ENCODE measurements at places on chromosomes 6 and 20.

GRCh38 chr6:1614448-1615150 lies 4.9 kb downstream of the FOXC1 start:
- DNase-seq = no peak

GRCh38 chr6:10259671-10260070 lies 155.2 kb downstream of the TFAP2A start:
- no peak for DNase-seq

- no peak for DNase-seq
Observed at GRCh38 chr6:31978831-31979230, 3.0 kb upstream of the C4A start.

DNA sequence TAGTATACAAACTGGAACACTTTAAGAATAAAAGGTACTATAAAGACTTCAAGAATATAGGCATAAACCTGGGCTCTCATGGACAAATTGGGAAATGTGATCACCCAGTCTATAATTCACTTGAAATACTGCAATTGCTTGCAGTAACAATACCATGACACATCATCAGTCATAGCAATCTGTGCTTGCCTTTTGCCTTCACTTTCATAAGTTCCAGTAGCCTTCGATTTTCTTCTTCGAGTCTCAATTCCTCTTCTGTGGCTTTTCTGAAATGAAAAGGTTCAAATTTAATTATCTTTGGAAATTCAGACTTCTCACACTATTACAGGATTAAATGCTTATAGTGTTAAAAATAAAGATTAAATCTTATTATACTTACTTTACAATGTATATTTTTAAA lies 96.3 kb upstream of the ZBTB24 start:
- DNase-seq = no peak

GRCh38 chr6:125906158-125906998 lies 50.2 kb upstream of the HINT3 start:
- no peak for DNase-seq

DNA sequence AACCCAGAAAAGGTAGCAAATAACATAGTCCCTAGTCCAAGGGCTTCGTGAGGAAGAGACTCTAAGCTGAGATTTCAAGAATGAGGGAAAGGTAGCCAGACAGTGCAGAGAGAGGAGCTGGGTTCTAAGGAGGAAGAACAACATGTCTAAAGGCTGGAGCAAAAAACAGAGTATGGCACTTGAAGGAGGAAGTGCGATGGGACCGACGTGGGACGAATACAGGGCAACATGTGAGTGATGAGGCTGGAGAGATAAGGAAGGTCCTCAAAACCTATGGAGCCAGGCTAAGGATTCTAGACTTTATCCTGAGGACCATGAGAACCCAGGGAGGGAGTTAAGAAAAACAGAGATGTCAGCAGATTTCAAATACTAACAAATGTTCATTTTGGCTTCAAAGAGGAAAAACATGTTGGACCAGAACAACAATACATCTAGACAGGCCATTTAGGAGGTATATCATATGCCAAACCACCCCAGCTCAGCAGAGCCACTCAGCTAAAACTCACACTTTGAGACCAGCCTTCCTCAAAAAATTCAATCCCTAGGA lies 17.5 kb downstream of the ATXN1 start:
- no peak for DNase-seq

GRCh38 chr6:157715728-157716164 lies 107.3 kb upstream of the SNX9 start:
- DNase-seq = no peak

DNA sequence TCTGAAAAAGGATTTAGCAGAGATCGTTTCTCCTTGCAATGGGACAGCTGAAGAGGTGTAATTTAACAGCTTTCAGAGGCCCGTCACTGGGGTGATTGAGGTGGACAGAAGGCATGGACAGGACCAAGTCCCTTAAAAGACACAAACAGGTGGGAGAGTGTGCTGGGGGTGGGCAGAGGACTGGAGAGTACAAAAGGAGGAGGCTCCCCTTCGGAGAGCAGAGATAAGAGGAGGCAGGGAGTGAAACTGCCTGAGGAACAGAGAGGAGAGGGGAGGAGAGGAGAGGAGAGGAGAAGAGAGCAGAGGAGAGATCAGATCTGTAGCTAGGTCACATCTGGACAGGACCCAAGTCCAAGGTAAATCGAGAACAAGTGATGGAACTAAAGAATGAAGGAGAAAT lies 48.6 kb upstream of the PKHD1 start:
- no peak for DNase-seq

- no peak for DNase-seq
Observed at GRCh38 chr6:100121854-100122609, 128.0 kb upstream of the MCHR2 start.

DNA sequence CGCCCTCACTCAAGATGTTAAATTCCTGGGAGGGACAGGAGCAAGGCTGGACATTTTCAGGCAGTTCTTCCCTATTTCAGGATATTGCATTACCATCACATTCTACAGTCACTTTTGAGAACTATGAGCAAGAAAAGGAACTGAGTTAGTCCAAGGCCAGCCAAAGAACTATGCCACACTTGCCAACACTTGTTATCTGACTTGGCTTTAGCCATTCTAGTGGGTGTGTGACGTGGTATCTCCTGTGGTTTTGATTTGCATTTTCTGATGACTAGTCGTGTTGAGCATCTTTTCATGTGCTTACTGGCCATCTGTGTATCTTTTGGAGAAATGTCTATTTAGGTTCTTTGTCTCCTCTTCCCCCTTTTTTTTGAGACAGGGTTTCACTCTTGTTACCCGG lies 12.0 kb downstream of the XRN2 start:
- no peak for DNase-seq

DNA sequence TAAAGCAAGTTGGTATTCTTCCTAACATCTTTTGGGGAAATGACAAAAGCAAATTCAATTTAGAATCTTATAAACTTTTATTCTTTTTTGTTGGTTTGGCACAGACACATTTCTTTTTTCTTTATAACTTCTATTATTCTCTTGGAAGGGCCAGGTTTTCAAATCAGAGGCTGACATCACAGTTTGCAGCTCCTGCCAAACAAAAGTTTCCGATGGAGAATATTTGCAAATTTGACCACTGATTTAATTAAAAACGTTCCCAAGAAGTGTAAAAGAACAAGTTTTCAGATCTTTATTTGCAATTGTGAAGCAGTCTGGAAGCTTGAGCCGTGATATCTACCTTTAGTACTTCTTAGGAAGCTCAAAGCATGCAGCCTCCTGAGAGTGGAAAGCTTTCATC lies 53.8 kb upstream of the CD83 start:
- no peak for DNase-seq

DNA sequence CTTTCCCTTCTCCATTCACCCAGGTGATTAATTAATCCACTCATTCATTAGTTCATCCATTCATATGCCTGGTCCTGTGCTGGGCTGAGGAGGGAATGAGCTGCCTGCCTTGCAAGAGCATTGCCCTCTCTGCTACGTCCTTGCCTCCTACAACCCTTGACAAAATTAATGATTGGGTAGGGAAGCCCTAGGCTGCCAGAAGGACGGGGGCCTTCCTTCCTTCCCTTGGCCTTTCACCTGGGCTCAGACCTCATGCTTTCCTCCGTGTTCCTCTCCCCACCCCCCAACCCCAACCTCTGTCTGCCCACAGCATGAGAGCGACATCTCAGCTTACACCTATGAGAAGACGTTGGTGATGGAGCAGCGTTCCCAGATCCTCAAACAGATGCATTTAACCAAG lies 25.6 kb downstream of the SLC12A5 start:
- no peak for DNase-seq

- DNase-seq = peak; percentile 53
Observed at GRCh38 chr20:44805979-44806620, 4.2 kb downstream of the RIMS4 start.

DNA sequence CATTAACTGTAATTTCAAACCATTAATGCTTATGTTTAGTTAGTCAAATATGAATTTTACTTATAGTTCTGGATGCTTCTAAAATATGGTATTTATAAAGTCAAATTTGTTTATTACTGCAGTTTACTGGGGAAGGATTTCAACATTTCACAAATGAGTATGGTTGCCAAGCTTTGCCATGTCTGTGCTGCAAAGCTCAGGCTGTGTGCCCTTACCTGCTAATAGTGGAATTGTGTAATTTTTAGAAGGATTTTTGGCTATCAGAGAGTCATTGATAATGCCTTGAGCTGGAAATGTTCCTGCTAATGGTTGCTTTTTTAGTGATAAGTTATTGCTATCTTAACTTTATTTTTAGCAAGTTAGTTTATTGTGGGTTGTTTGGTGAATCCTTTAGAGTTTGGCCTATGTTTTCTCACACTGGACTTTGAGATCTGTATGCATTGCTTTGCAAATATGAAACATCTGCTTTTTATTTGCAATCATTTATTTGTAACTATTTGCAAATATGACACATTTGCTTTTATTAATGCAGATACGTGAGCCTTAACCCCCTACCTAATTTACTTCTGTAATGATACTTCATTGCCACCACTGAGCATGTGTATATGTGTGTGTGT lies 105.8 kb downstream of the CD109 start:
- DNase-seq = no peak

GRCh38 chr6:82249381-82250253 lies 2.1 kb upstream of the IBTK start:
- no peak for DNase-seq

DNA sequence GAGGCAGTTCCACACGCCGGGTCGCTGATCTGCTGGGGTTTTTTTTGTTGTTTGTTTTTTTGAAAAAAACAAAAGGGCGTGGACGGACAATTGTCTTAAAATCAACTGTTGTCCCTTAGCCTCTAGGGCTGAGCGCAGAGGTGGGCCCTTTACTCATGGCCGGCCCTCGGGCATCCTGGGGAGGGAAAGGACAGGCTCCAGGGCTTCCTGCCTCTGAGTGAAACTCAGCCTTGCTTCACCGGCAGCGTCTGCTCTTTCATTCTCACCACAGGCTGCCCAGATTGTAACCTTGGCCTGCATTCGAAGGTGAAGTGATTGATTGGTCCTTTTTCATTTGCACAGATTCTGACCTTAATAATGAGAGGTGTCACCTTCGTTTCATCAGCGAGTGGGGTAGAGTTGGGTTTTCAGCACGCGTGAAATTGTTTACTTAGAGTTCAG lies 797 bp downstream of the SMIM13 start:
- peak; percentile 20 for DNase-seq

GRCh38 chr6:14275493-14275851 lies 157.9 kb downstream of the CD83 start:
- no peak for DNase-seq

DNA sequence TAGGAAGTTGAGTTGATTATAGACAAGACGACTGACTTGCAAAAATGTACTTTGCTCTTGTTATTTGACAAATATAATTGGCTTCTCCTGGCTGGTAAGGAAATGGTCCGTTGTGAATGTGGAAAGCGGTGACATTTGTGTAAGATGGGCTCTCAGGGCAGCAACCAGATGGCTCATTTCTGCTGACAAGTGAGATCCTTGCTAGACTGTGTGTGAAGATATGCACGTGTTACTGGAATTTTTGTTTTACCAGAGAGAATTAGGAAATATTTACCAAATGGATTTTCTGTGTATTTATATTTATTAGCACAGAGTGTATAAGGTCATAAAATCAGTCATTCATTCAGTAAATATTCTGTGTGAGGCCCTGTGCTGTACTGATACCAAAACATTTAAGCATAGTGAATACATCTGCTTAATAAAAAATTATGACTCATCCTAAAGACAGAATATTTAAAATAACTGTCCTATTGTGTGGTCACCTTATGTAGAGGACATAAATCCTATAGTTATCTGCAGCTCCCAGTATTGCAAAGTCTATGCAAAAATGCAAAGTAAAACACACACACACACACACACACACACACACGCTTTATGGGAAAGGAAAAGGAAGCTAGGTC lies 109.9 kb upstream of the ASF1A start:
- DNase-seq = no peak

- DNase-seq = peak; percentile 30
Observed at GRCh38 chr6:5996714-5997419, 9.9 kb downstream of the NRN1 start.
